ENCODE measurements at places on chromosomes 16 and 17. TPM values are rescaled to one million over a fixed set of nuclear protein-coding genes. Genes with fewer than 3 reads are reported as not detected.

Gene NOG
- 0.65 TPM for total RNA-seq

Gene INCA1
- 0.40 TPM for total RNA-seq

Gene CCL4L2
- total RNA-seq = not detected

GRCh38 chr16:4391631-4392381, 20.2 kb downstream of the VASN start:
- DNase-seq = no peak

DNA sequence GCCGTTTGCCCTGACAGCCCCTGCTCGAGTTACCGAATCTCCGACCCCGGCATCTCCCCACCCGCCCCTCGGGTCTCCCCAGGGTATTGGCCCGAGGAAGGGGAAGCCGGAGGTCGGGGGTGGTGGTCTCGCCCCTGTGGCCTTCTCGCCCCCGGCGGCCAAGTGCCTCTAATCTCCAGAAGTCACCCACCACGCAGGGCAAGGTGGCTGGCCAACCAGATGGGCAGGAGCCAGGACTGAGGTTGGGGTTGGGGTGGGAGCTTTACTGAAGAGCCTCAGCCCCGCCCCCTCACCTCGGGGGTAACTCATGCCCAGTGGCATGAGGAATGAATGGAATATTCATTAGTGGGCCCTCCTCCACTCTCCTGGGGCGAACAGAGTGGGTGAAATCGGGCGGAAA, 637 bp downstream of the DHRS11 start:
- peak; percentile 9 for DNase-seq

- DNase-seq = no peak
Measured at GRCh38 chr17:35740997-35741931, 9.8 kb downstream of the RASL10B start.

Gene MYO15A
- total RNA-seq = under 0.01 TPM

DNA sequence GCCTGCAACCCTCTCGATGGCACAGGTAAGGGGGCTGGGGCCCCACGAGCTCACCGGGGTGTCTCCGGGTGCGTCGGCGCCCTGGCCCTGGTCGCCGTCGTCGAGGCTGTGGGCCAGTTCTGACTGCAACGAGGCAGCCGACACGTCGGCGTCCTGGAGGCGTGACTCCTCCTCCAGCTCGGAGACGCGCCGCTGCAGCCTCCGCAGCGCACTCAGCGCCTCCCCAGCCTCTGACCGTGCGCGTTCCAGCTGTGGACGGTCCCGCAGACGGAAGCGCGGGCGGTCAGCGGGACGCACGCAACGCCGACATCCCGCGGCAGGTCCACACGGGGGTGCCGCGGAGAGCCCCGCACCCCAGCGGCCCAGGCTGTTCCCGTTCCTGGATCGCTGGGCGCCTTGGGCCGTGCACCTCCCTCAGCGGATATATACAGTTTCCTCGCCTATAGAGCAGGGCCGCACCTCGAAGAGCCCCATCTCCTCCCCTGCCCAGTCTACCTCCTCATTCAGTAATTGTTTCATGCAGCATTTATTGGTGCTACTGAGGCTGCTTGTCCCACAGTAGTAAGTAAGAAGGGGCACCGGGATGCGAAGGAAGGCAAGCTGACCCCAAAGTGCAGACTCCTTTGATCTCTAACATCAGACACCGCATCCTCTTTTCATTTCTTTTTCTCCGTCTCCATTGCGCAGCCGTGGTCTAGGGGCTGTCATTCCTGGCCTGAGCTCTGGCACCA, 5.8 kb downstream of the THOC6 start:
- DNase-seq = peak; percentile 26

GRCh38 chr16:82655072-82655714, 28.4 kb downstream of the CDH13 start:
- DNase-seq = peak; percentile 95

DNA sequence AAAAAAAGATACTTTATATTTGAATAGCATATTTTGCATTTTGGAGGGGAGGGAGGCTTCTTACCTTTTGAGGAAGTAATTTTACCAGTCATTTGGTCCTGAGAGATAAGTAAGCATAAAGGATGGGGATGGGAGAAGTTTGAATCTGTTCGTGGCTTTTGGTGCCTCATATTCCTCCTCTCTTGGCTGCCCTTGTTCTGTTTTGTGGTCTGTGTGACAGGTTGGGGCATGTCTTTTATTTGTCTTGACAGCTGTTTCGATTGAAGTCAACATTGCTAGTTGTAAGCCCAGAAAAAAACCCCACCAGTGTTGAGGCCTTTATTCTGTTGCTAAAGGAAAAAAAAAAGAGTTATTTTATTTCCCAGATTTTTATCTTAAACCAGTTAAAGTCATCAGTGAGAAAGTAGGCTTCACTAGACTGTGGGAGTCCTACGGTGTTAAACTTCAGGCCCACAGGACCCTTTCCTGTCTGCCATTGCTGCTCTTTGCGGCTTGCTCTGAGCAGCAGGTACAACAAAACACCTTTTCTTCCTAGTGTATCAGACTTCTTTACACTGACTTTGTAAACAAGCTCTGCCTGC, 11.4 kb downstream of the SLC7A6 start:
- DNase-seq = no peak

DNA sequence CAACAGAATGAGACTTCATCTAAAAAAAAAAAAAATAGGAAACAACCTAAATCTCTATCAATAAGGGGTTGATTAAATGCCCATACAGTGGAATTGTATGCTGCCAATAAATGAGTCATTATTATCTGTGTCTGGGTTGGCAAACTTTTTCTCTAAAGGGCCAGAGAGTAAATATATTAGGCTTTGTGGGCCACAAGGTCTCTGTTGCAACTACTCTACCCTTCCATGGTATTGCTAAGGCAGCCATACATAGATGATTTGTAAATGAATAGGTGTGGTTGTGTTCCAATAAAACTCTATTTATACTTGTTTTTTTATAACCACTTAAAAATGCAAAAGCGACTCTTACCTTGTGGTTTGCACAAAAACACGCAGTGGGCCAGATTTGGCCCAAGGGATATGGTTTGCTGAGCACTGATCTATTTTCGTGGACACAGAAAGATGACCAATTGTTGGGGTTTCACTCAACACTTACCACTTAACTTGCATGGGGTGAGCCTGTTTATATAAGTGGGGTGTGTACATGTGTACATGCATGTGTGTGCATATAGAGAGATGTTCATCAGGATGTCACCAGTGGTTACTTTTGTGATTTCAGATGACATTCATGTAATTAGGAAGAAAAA, 12.4 kb upstream of the IL4R start:
- no peak for DNase-seq

Gene FLOT2
- total RNA-seq = 73.2 TPM

Gene P2RX1
- total RNA-seq = not detected

- DNase-seq = no peak
Measured at GRCh38 chr17:12982224-12982623, 35.6 kb downstream of the ELAC2 start.

DNA sequence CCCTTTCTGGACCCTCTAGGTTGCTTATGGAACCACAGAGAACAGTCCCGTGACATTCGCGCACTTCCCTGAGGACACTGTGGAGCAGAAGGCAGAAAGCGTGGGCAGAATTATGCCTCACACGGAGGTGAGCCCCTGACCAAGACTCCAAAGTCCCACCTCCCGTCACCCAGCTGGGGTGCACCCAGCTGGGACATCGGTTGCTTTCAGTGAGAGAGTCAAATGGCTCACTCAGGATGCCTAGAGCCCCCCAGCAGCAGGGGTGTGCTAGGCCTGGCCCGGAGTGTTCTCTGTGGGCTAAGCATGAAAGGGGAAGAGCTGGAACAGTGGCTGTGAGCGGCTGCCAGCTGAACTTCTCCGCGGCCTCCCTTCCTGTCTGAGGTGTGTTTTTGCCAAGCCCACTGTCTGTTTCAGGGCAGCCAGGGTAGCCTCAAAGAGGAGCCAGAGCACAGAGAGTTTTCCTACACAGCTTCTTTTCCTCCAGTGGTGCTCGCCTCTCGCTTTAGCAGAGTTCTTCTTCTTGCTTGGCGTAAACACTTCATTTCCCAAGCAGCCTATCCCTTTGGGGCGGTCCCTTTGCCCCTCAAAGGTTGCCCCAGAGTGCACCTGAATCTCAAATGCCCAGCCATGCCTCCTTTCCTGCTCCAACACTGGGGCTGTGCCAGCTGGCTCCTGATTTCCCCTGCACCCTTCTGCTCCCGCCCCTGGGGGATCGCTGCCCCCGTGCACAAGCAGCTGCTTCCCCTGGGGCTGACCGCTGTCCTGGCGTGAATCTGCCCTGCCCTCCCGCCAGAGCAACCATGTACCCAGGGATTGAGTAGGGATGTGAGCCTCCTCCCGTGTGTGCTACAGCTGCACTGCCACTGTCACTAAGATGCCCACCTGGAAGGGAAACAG, 2.6 kb upstream of the CHAD start:
- DNase-seq = peak; percentile 77

- DNase-seq = no peak
Measured at GRCh38 chr16:47196457-47196856, 52.7 kb upstream of the NETO2 start.

Gene CDRT15
- not detected for total RNA-seq

DNA sequence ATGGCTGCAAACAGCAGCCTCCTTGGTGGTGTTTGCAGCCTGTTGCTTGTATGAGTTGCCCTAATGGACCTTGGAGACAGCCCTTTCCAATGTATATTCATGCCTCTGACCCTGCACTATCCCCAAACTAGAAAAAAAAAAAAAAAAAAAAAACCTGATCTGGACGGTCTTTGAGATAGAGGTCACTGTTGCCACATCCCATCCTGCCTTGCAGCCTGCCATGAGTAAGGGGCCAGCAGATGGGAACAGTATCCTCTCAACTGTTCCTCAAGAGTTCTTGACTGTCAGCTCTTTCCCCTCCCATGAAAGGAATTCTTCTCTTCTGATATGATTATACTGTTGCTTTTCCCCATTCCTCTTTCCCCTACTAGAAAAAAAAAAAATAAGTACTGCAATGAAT, 152.4 kb downstream of the SSH2 start:
- DNase-seq = no peak

DNA sequence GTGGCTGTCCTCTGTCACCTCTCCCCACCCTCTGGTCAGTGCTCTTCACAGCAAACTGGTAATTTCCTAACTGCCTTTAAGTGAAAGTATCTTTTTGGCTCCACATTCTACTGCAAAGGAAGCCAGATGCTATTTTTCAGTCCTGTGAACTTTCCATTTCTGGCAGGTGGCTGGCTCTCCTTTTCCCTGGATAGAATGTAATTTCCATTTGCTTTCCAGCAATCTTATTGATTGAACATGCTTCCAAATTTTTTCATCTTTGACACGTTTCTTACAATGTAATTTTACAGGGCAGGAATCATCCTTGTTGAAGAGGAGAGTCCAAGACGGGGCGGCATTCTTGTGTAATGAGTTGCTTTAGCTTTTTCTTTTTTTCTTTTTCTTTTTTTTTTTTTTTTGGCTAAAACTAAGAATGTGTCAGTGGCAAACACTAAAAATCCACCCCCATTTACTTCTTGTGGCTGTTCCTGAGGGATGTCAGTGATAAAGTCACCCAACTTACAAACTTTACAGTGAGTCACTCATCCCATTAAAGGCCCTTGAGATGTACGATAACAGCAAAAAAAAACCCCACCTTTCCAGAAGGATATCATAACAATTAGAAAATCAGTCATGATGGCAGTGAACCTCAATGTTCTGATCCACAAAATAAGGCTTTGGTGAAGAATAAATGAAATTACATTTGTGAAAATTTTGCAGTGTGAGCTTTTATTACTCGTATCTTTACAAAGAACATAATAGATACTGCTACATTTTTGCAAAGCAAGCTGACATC, 29.4 kb upstream of the PRKCA start:
- peak; percentile 75 for DNase-seq

DNA sequence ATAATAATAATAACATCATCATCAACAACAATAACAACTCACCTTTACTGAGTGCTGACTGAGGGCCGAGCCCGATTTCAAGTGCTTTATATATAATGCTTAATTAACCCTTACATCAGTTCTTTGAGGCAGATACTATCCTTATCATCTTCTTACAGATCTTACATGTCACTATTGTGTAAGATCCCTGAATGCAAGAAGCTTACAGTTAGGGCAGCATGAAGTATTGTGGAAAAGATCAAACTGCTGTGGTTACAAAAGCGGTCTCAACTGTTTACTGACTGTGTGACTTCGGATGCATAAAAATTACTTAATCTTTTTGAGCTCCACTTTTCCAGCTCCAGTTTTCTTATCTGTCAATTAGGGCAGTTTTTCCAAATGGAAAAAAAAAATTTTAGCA, 3.3 kb downstream of the VAT1 start:
- DNase-seq = no peak

GRCh38 chr17:72115781-72116525, 4.9 kb upstream of the SOX9 start:
- DNase-seq = no peak

DNA sequence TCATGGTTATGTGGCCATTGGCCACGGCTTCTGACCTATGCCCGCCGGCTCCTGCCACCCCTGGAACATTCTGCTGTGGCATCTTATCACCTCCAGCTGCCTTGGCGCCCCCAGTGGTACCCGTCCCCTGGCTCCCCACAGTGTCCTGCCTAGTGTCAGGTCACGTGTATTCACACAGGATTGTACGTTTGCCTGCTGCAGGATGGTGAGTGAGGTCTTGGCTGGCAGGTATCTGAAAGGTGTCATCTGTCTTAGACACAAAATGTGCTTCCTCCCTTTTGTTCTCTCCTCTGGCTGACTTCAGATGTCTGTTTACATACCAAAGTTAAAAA, 24.9 kb downstream of the DBNDD1 start:
- DNase-seq = no peak

Gene CTRB1
- total RNA-seq = not detected

Gene RHBDL3
- under 0.01 TPM for total RNA-seq

DNA sequence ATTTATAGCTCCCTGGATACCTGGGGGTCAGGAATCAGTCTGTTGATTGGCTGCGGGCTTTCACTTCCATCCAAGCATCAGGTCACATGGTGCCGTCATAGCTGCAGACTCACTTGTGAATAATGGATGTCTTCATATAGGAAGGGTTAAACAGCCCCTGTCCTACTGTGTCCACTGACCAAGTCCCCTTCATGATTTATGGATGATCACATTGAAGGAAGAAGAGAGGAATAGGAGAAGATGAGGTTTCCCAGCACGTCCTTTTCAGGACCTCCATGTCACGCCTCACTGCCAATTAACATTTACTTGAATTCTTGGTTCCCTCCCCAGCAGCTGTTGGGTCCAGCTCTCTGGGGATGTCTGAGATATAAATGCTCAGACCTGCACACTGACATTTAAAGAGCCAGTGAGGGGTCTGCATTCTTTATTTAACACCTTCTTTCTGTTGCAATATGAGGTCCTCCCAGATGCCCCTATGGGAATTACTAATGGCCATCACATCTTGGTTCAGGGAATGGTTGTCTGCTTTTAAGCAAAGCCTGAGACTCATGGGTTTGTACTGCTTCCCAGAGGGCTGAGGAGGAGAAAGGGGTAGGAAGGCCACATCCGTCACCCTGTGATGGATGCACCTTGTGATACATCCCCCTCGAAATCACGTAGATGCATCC, 230.6 kb upstream of the HSBP1 start:
- DNase-seq = no peak

GRCh38 chr16:79716645-79717332, 116.3 kb upstream of the MAF start:
- DNase-seq = no peak

- peak; percentile 74 for DNase-seq
Measured at GRCh38 chr16:67847064-67847861, at the start of gene CENPT. Gene CENPT, minus strand, starts transcription at chr16:67847693. Its CDS starts 13,834 bp downstream, at chr16:67833859.

GRCh38 chr17:82049106-82049505, 2.5 kb downstream of the RFNG start:
- no peak for DNase-seq
